ENCODE measurements at places on chromosomes 16 and 17.

DNA sequence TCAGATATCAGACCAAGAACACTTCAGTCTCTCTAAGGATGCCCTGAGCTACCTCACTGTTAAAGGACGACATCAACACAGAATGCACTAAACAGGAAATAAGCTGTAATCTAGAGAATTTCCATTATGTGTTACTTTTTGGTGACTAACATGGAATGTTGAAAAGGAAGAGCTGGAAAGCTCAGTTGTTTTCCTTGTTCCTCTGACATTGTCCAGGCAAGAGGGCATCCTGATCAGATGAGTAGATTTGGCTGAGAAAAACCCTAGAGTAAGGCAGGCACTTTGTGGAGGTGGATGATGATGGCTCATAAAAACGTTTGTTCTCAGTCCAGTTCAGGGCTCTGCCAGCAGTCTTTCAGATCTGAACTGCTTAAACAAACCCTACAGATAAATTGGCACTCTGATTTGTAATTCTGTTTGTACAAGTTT is 34.0 kb downstream of the DGKE start:
- DNase-seq, result no peak

GRCh38 chr16:66774981-66775380 is 23.6 kb upstream of the DYNC1LI2 start:
- no peak for DNase-seq

DNA sequence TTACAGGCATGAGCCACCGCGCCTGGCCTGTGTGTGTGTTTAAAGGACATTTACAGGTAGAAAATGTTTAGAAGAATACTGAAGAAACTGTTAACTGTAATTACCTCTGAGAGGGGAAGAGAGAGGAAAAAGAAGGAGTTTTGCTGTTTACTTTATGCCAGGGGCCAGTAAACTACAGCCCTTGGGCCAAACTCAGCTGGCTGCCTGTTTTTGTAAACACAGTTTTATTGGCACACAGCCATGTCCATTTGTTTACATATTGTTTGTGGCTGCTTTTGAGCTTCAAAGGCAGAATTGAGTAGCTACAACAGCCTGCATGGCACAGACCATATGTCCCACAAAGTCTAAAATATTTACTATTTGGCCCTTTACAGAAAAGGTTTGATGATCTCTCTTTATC is 76.4 kb downstream of the GPR139 start:
- no peak for DNase-seq

GRCh38 chr17:10879190-10879836 is 41.4 kb upstream of the PIRT start:
- no peak for DNase-seq

- DNase-seq, result peak; percentile 42
Observed at GRCh38 chr17:38676706-38677504, 2.1 kb upstream of the EPOP start.

DNA sequence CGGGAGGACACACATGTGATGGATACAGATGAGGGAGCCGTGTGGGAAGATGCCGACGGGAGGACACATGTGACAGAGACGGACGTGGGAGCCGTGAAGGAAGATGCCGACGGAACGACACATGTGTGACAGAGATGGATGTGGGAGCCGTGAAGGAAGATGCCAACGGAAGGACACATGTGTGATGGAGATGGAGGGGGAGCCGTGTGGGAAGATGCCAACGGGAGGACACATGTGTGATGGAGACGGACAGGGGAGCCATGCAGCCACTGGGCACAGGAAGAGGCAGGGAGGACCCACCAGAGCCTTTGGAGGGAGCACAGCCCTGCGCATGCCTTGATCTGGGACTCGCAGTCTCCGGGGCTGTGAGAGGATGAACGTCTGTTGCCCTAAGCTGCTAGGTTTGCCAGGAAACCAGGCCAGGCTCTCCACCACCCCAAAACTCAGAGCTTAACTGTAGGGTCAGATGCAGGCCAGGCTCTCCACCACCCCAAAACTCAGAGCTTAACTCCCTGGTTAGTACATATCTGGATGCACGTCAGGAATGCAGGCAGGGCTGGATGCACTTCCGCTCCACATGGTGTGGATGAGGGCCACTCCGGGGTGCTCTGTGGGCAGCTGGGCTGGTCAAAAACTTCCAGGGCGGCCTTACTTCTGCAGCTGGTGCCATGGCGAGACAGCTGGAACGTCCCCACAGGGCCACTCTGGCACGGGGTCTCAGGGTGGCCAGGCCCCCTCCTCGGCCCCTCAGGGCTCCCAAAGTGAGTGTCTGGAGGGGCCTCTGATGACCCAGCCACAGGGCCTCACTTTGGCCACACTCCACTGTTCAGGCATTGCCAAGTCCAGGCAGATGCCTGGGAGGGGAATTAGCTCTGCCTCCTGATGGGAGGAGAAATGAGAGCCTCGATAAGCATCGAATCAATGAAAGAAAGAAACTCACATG is 47.7 kb upstream of the ZNF469 start:
- DNase-seq, result no peak

DNA sequence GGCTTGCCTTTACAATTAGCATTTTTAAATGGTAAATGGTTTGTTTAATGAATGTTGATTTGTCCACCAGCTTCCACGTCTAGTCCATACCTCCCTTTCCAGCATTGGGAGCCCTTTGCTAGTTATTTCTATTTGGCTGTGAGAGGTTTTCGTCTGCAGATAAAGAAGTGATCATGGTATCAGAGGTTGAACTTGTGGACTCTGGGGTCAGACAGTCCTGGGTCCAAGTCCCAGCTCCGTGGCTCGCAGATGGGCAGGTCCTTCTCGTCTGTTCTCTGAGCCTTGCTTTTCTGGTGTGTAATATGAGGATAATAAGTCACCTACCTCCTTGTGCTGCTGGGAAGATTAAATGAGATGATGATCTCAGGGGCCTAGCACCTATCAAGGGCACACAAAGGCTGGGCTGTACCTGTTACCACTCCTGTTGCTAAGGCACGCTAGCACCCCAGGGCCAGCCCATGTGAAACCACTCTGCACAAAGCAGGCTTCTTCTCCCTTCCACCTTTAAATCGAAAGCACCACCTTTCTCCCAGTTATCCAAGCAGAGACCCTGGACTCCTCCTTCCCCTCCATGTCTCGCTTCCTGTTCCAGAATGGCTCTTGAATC is 103.9 kb downstream of the GNAO1 start:
- DNase-seq, result no peak

- no peak for DNase-seq
Observed at GRCh38 chr16:84647828-84648594, at the start of gene KLHL36. Gene KLHL36, plus strand, starts transcription at chr16:84648511. Its CDS starts 2,357 bp downstream, at chr16:84650868.

GRCh38 chr17:63474586-63475460 is 2.0 kb upstream of the ACE start:
- no peak for DNase-seq

DNA sequence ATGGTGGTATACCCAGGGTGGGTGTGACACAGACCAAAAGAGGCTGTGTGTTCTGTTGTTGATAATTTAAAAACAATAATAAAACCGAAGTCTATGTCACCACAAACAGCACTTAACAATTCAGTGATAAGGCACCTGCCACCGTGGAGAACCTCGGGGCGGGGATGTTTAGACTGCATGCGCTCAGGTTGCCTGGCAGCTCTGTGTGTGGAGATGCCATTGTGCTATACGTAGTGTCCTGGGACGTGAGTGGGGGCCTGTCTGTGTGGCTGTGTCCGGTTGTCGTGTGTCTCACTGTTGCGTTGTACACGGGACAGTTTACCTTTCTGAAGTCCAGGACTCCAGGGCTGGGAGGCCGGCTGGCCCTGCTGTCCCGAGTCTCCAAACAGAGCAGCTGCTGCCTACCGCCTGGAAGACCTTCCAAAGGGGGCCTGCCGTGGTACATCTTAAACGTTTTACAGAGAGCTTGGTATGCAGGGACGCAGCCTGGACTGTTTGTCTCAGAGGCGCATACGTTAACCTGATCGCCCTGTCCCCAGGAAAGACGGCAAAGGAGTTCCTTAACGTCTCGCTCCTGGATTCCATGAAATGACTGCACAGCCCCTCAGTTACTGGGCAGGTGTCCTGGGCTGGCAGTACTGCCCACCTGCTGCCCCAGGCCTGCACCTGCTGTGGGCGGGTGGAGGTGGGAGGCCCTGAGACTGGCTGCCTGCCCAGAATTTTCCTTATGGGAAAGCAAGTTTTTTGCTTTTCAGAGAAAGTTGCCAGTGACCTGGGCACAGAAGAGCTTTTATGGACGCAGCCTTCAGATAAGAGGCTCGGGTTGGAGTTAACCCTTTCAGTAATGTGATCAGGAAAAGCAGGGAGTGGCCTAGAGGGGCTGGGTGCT is 19.0 kb downstream of the SPIRE2 start:
- DNase-seq, result no peak

DNA sequence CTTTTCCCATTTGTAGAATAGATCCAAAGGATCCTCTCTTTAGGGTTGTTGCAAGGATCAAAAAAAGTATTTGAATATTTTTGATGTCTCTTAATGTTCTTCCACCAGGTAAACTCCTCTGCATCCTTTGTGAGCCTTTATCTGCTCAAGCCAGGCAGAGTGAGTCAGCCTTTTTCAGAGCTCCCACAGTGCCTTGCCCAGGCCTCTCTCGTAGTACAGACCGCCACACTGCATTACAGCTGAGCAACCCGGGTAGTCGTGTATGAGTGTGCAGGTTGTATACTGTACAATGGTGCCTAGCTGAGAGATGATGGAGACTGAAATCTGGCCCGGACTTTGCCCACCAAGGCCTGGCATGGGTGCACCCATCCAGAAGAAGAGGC is 20.9 kb downstream of the RHBDL3 start:
- no peak for DNase-seq

- no peak for DNase-seq
Observed at GRCh38 chr17:50533720-50534148, 1.2 kb downstream of the EPN3 start.

- DNase-seq, result no peak
Observed at GRCh38 chr16:88355389-88356123, 27.2 kb upstream of the ZNF469 start.

DNA sequence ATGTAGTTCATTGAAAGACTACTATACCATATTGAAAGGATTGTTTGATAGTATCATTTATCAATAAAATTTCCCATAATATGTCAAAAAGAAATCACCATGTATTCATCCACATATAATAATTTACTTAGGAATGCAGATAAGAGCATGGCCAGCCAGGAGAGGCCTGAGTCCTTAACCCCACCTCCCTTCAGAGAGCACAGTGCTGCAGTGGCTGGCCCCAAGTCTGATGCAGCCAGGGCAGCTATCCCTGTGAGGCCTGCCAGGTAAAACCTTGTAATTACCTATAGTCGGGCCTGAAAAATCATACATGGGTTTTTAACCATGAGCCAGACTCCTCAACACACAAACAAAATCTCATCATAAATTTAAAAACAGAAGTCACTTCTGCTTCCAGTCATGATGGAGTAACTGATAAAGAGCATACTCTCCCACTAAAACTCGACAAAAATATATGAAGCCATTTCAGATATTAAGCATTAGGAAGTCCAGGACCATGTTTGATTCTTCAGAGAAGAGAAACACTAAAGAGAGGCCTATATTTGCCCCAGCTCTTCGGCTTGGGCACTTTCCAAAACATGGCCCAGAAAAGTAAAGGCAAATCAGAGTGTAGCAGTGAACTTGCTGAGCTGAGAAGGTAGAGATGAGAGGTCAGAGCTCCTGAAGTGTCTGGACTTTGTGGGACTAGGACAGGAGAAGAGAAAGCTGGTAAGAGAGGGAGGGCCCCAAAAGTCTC is 40.9 kb upstream of the CCNF start:
- DNase-seq, result no peak

GRCh38 chr17:36720131-36720530 is 118.7 kb downstream of the MRM1 start:
- no peak for DNase-seq

- no peak for DNase-seq
Observed at GRCh38 chr17:81696218-81696941, 6.8 kb upstream of the MRPL12 start.

GRCh38 chr16:48860341-48860740 is 250.4 kb upstream of the N4BP1 start:
- no peak for DNase-seq

DNA sequence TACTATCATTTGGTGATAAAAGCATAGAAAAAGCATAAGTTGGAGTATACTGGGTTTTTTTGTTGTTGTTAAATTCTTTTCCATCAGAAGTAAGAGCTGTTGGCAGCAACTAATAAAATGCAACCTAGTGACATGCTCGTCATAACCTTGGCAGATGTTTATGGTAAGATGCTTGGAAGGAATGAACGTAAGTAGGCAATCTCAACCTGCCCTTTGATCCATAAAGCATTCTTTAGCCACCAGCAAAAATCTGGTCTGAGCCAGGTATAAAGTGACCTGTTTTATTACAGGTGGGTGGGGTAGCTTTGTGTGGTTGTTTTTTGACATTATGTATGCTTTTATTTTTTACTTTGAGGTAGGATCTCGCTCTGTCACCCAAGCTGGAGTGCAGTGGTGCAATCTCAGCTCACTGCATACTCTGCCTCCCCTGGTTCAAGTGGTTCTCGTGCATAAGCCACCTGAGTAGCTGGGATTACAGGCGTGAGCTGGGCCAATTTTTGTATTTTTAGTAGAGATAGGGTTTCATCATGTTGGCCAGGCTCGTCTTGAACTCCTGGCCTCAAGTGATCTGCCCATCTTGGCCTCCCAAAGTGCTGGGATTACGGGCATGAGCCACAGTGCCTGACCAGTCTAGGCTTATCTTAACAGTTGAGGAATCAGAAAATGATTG is 22.0 kb downstream of the WSB1 start:
- DNase-seq, result no peak

- no peak for DNase-seq
Observed at GRCh38 chr17:83200231-83200699, 120.9 kb downstream of the METRNL start.

DNA sequence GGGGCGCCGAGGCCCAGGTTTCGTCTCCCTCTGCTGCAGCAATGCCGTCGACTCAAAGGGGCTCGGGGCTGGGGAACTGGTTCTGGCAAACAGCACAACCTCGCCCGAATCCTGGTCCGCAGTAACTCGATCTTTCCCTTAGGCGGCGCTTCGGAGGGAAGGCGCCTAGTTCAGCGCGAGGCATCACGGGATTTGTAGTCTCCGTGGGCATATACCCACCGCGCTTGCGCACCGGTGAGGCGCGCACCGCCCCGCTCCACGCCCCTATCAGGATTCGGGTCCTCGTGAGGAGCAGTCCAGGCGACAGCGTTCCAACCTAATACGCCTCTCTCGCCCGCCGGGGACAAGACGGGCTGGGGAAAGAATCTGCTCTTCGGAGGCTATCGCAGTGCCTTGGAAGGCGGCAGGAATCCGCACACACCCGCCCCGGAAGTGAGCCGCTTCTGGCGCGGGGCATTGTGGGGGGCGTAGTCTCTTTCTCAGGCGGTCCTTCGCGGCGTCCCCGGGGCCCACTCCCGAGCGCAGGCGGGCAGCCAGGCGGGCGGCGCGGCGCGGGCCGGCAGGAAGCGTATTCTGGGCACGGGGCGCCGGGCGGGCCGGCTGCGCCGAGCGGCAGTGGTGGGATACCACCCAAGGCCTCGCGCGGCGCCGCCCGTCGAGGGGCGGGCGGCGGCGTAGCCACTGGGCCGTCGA is at the start of gene THAP11:
Gene THAP11 (plus strand): TSS at position 505 of the 693 bp plus-strand sequence. CDS start 235 bp downstream, outside the sequence.
- DNase-seq, result peak; percentile 68

DNA sequence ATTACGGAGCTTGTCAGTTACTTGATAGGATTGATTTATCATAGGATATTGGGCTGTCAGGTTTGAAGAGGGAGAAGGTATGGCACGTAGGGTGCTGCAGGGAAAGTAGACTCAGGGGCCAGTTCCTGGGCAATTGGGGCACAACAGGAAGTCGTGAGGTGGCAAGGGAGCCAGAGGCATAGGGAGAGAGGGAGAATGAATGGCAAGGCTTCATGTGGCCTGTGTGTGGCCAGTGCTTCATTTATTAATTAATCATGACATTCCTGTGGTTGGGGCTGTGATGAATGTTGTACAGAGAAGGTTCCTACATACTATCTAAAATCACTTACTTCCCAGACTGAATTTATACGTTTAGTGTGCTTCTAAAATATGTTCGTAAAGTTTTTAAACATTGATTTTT is 19.3 kb downstream of the MFSD11 start:
- DNase-seq, result no peak

Measured in SK-N-MC (cell line).